ENCODE measurements at places on chromosomes 5 and 9.

DNA sequence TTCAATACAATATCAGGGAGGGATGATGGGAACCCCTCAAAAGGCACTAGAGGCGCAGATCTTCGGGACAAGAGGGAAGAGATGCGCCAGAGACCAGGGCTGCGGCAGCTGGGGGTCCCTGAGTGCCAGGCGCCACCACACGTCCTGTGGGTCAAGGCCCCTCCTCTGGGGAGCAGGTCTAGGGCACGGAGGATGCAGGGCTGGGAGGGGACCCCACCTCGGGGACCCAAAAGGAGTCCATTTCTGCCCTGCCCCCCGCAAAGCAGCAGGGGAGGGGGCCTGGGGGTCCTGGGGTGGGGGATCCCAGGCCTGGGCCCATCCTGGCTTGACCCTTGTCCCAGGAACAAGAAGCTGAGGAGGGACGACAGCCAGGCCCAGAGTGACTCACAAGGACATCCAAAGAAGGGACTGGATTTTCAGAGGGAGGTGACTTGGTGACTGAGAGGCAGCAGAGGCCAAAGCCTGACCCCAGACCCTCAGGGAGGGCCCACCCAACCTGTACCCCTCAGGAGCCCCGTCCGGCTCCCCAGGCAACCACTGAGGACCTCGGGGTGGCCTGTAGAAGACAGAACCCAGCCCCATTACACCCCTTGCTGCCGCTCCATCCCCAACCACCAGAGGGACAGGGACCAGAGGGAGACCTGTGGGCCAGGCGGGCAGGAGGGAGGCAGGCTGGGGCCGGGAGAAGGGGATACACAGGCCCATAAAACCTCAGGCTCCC, 54.2 kb downstream of the LRSAM1 start:
- no peak for DNase-seq

GRCh38 chr5:175873088-175873454, 1.7 kb downstream of the CPLX2 start:
- no peak for DNase-seq

DNA sequence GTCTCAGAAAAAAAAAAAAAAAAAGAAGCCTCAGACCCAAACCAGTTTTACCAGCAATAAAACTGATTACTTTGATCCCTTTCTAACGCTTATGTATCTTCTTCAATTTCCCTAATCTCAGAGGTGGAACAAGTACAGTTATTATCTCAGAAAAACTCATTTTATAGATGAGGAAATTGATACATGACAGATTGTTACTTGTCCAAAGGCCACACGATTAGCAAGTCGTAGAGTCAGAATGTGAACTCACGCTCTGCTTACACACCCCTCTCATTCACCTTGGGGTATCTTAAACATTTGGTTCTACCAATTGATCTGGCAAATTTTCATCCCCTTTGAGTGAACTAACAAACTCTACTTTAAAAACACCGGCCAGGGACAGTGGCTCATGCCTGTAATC, 110.2 kb downstream of the SUSD1 start:
- DNase-seq: no peak

DNA sequence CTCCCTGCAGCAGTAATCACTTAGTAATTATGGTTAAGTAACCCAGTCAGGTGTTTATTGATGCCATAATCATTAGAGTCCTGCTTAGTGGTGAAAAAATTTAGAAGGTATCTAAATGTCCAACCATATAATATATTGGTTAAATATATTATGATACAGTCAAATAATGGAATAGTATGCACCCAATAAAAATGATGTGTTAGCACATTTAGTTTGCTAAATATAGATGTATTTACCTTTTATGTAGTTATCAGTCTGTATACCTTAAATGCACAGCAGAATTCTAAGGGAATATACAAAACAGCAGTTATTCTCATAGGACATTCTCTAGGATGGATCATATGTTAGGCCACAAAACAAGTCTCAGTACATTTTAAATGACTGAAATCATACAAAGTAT, 90.4 kb downstream of the PRKACG start:
- DNase-seq: no peak

- no peak for DNase-seq
Observed at GRCh38 chr5:27144456-27144855, 106.1 kb upstream of the CDH9 start.

GRCh38 chr5:19208397-19208796, 779.6 kb downstream of the CDH18 start:
- DNase-seq: no peak

- no peak for DNase-seq
Observed at GRCh38 chr5:2633992-2634391, 117.5 kb downstream of the IRX2 start.

- DNase-seq: no peak
Observed at GRCh38 chr9:10701906-10702305, 89.1 kb upstream of the PTPRD start.

- no peak for DNase-seq
Observed at GRCh38 chr5:77426670-77427069, 65.4 kb downstream of the WDR41 start.

DNA sequence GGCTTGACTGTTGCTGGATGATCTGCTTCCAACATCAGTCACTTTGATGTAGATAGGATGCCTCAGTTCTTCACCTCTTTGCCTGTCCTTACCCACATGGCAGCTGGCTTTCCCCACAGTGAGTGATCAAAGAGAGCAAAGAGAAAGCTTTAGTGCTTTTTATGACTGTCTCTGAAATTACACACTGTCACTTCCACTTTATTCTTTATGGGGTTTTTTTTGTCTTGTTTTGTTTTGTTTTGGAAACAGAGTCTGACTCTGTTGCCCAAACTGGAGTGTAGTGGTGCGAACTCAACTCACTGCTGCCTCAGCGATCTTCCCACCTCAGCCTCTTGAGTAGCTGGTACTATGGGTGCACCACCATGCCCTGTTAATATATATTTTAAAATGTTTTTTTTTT, 32.4 kb upstream of the C5orf24 start:
- DNase-seq: no peak

Measured in left cardiac atrium (tissue), 4 donors.